Stimulated activated CD4-positive, alpha-beta T cell treated with anti-CD3 and anti-CD28 coated beads, TNF-alpha, amount 100 ng/mL, for 24 hours (primary cell): ENCODE measurements at places on chromosomes 13 and 19.

- DNase-seq, result no peak
These were observed 11.4 kb downstream of the NDUFA11 start for GRCh38 chr19:5891938-5892771.

DNA sequence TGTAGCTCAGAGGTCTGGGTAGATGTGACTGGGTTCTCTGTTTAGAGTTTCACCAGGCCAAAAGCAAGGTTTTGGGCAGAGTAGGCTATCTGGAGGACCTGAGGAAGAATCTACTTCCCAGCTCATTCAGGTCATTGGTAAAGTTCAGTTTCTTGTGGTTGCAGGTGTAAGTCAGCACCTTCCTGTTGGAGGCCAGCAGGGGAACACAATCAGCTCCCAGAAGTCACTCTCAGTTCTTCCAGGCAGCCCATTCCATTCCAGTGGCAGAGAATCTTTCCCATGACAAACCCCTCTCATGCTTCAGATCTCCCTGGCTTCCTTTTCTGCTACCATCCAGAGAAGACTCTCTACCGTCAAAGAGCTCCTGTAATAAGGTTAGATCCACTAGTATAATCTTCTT is 176.2 kb upstream of the UFM1 start:
- DNase-seq, result no peak

DNA sequence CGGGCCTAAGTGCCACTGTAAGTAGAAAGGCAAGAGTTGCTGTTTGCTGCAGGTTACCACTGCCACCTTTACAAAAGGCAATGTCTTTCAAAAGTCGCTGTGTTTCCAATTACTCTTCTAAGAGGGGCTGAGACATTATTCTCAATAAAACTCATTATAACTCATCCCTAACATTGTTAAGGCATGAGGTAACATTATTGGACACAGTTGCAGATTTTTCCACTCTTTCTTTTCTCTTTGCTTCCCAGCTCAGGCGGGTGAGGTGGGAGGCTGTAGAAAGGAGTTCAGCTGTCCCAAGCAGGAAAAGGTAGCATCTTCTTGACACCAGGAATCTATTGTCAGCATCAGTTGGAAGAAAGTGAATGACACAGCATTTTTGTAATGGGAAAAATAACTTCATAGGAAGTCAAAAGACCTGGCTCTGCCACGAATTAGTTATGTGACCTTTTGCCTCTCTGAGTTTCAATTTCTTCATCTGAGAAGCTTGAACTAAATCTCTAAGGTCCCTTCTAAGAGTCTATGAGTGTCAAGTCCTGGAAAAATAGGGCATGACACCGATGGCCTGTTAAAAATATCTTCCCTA is 2.1 kb upstream of the UBL3 start:
- no peak for DNase-seq

DNA sequence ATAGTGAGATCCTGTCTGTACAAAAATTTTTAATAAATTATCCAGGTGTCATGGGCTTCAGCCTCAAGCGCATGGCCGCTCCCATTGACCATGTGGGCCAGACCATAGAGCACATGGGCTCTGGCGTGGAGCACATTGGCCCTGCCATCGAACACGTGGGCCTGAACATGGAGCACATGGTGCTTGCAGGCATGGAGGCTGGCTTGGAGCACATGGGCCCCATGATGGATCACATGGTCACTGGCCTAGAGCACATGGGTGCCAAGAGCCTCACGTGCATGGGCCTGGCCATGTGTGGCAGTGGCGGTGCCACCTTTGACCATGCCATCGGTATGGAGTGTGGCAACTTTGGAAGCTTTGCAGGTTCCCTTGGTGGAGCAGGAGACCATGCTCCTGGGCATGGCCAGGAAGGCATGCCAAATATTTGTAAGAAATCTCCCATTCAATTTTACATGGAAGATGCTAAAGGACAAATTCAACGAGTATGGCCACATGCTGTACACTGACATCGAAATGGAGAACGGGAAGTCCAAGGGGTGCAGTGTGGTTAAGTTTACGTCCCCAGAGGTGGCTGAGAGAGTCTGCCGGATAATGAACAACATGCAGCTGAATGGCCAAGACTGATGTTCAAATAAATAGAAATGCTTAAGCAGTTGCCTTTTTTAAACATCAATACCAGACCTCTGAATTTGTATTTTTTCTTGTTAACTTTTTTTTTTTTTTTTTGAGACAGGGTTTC is 21.3 kb upstream of the SLC1A5 start:
- no peak for DNase-seq

DNA sequence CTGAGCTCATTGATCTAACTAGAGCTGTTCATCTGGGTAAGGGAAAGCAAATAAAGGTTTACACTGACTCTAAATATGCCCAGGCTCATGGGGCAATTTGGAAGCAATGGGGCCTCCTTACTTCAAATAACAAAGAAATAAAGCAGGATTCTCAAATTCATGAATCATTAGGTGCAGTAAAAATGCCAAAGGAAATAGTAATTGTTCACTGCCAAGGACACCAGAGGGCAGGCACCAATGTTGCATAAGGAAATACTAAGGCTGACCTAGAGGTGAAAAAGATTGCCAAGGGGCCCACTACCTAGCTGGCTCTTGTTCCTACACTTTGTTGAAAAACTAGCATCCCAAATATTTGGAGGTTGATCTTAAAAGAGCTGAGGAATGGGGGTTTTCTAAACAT is 1686.7 kb upstream of the MIR17HG start:
- DNase-seq, result no peak

DNA sequence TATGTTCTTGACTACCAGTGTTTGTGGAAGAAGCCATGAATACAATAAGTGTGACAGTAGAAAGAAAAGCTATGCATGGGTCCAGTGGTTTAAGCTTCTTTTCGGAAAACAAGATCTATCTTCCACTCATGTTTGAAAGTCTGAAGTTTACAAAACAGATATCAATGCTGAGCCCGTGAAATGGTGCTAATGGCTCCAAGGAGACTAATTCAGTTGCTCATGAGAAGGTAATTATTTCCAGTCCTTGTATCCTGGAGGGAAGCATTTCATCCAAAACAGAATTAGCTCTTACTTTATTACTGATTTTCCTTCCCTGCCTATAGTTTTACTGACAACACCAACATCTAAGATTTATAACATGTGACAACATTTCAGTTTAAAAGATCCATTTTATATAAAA is 1364.9 kb downstream of the PCDH9 start:
- no peak for DNase-seq

GRCh38 chr19:51123381-51123800 is 1.3 kb upstream of the SIGLEC9 start:
- DNase-seq, result no peak

DNA sequence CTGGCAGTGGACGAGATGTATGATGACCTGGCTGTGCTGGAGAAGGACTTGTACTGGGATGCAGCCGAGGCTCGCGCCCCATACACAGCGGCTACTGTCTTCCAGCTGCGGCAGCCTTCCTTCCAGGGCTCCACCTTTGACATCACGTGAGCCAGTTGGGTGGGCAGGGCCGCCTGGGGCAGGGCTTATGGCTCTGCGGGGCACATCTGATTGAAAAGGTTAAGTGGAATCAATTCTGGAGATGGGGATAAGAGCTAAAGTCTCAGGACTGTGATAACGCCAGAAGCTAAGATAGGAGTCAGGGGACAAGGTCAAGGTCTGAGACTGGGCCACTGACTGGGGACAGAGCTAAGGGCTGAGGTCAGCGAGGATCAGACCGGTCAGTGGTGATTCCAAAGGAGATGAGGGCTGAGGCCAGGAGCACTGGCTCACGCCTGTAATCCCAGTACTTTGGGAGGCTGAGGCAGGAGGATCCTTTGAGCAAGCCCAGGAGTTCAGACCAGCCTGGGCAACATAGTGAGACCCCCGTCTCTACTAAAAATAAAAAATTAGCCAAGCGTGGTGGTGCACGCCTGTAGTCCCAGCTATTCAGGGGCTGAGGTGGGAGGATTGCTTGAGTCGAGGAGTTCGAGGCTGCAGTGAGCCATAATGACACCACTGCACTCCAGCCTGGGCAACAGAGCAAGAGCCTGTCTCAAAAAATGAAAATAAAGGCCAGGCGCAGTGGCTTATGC is 4.7 kb downstream of the BEST2 start:
- no peak for DNase-seq

DNA sequence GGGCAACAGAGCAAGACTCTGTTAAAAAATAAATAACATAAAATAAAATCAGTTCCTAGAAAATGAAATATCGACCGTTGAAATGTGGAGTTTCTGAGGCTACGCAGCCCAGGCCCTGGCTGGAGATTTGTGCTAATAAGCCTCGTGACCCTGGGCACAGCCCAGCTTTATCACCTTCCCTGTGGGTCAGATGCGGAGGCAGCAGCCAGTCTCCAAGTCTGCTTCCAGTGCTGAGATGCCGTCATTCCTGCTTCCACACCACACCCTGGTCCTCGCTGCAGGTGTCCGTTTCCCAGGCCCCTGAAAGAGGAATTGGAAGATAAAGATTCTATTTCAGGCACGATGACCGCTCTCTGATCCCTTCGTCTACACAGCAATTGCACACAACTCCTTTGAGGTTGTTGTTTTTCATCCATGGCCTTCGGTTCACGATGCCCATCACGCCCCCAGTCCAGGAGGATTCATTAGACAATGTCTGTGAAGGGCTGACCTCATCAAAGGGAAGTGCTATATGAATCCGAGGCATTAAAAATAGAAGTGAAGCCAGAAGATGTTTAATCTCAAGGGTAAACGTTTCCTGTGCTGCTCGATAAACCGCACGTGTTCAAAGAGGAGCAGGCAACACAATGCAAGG is 48.3 kb upstream of the ATP11A start:
- DNase-seq, result no peak

DNA sequence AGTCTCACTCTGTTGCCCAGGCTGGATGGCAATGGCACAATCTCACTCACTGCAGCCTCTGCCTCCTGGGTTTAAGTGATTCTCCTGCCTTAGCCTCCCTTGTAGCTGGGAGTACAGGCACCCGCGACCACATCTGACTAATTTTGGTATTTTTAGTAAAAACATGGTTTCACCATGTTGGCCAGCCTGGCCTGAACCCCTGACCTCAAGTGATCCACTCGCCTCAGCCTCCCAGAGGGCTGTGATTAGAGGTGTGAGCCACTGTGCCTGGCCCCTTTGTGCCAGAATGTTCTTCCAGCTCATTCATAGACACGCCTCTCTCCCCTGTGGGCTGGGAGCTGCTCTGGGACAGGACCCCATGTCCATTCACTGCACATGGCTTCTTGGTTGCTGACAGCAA is 9.1 kb downstream of the MYDGF start:
- no peak for DNase-seq

DNA sequence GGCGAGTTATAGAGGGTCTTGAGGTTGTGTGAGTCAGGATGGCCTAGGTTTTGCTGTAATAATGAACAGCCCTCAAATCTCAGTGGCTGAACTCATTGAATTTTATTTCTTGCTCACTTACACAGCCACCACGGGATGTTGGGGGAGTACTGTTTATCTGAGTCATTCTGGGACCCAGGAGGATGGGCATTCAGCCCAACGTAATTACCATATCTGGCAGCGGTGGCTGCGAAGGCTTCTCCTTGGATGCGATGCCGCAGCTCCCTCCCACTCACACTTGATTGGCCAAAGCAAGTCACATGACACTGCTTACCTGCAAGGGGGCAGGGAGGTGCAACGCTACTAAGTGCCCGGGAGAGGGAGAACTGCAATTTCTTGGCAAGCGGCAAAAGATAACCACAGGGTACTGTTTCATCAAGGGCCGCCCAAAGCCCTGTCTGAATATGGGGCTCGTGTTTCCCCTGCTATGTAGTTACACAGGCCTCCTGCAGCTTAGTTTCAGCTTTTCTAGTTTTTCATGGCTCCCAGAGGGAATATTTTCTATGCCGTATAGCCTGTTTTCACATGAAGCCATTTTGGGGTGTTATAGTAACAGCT is 19.9 kb downstream of the ZSWIM9 start:
- peak; percentile 29 for DNase-seq

DNA sequence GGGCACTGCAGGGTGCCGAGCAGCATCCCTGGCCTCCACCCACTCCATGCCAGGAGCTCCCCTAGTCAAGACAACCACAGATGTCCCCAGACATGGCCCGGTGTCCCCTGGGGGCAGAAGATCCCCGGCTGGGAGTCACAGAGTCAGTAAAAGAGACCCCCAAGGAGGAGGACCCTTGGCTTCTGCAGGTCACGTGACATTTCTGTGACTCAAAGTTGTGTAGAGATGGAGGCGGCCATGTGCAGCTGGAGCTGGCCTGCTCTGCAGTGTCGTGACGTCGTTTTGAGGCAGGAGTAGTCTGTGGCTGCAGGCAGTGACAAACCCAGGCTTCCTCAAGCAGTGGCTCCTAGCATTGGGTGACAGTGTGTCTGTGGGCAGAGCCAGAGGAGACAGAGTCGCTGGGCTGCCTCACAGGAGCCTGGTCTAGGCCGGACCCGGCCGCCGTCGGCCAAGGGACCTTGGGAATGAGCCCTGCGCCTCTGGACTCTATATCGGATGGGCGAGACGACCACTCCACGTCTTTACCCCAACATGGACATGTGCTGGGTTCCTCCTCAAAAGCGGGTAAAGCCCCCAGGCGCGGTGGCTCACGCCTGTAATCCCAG is 7.7 kb upstream of the DIRAS1 start:
- no peak for DNase-seq

DNA sequence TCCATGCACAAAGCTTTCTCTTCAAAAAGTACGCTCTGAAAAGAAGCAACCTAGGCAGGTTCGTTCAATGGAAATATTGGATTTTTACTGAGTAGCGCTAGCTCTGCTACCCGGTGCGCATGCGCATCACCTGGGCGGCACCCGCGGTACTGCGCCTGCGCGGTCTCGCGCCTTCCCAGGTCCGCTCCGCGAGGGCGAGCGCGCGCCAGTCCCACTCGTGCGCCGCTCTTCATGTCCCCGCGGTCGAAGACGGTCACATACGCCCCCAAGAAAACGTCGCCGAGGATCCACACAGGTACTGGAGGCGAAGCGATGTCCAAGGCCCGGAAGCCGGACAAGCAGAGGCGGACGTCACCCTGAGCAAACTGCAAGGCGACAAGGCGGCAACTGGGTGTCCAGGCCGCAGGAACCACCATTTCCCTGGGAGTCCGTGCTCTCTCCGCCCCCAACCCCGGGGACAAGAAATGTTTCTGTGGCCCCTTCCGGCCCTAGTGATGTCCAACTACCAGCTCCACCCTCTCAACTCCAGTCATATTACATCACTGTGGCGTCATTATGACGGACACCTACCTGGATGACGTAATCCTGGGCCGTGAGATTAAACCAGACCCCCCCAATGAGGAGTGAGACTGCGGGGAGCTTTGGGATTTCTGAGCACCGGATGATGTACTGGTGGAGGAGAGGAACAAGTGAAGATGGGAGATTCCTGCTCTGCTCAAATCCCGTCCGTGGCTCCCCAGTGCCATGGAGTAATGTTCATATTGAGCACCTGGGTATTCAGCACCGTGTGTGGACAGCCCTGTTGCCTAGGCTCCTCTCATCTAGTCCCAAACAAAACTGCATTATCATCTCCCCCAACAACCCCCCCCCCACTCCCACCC is 4.8 kb upstream of the KCNC3 start:
- DNase-seq, result peak; percentile 76
